Nephron progenitor cell (in vitro differentiated cells): ENCODE measurements at places on chromosomes 4 and X.

GRCh38 chr4:25632135-25632534 lies 23.5 kb upstream of the SLC34A2 start:
- no peak for DNase-seq

- DNase-seq: no peak
Observed at GRCh38 chrX:71169586-71169985, 24.9 kb downstream of the NLGN3 start.

GRCh38 chrX:661154-661553 lies 30.6 kb downstream of the SHOX start:
- no peak for DNase-seq

DNA sequence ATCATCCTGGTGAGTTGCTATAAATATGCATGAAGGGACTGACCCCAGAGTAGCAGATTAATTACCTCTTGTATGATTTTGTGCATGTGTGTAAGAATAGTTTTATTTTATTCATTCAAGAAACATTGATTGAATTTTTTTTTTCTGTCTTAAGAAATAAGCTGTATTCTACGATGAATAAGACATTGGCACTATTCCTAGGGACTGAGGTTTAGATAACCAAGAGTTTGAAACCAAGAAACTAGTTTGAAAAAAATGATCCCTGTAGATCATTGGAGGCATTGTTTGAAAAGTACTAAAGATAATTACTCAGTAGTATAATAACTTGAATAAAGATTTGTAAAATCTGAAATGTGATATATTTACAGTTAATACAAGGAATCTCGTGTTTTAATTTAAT lies 1086.9 kb downstream of the PCDH7 start:
- DNase-seq: no peak

DNA sequence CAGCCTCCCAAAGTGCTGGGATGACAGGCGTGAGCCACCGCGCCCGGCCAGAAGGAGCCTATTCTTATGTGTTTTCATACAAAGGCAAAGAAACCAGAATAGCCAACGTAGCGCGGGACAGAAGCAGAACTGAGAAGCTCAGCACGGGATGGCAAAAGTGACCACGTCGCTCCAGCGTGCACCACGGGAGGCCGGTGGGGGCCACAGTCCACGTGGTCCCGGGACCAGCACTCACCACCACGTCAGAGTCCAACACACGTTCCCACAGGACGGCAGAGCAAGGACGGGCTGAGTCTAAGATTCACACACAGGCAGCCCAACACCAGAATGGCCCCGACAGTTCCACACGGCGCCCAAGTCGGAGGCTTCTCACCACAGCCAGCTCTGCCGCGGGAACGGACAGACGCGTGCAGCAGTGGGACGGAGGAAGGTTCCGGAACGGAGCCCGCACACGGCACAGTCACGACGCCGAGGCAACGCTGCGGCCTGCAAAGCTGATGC lies 18.8 kb upstream of the GTPBP6 start:
- no peak for DNase-seq

- no peak for DNase-seq
Observed at GRCh38 chr4:95638920-95639501, 90.2 kb upstream of the UNC5C start.

DNA sequence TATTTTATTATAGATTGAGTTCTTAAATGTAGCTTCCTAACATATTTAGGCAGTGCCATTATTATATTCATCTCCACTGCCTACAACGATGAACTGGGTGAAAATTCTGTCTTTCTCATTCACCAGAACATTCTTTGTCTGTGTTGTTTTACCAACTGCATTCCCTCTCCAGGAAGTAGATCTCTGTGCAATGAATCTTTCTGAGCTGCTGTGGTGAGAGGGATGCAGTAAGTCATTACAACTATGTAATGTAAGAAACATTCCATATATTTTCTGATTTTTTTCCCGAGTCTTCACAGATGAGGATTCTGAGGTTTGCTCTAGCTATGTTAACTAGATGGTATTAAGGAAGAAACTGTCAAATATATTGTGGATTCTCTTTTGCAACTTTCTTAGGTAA lies 811.9 kb upstream of the PCDH7 start:
- no peak for DNase-seq
